ENCODE measurements at places on chromosomes 11 and 22. TPM values are rescaled to one million over a fixed set of nuclear protein-coding genes. Genes with fewer than 3 reads are reported as not detected.

The APLNR gene
- not detected for total RNA-seq

The C22orf31 gene
- not detected for total RNA-seq

The YWHAH gene
- total RNA-seq, result 141 TPM

The B3GAT1 gene
- 1.9 TPM for total RNA-seq

The INTS4 gene
- 55.5 TPM for total RNA-seq

The SLC22A9 gene
- not detected for total RNA-seq

The MEN1 gene
- total RNA-seq, result 28.7 TPM

The OR52N4 gene
- total RNA-seq, result 1.1 TPM

The MPPED2 gene
- total RNA-seq, result not detected

The FAM227A gene
- 0.39 TPM for total RNA-seq

The KCNJ4 gene
- total RNA-seq, result not detected

The EXPH5 gene
- 1.7 TPM for total RNA-seq

The KBTBD3 gene
- total RNA-seq, result 6.8 TPM

The NELL1 gene
- not detected for total RNA-seq

The OR4C5 gene
- not detected for total RNA-seq

The P2RY2 gene
- not detected for total RNA-seq

The C22orf15 gene
- total RNA-seq, result 0.41 TPM

The LRRC74B gene
- not detected for total RNA-seq

The CNTF gene
- 3.1 TPM for total RNA-seq

The CTSW gene
- total RNA-seq, result 29.5 TPM
